Stimulated activated CD4-positive, alpha-beta T cell treated with anti-CD3 and anti-CD28 coated beads, TNF-alpha, amount 100 ng/mL, for 24 hours (primary cell): ENCODE measurements at places on chromosomes 4 and X.

DNA sequence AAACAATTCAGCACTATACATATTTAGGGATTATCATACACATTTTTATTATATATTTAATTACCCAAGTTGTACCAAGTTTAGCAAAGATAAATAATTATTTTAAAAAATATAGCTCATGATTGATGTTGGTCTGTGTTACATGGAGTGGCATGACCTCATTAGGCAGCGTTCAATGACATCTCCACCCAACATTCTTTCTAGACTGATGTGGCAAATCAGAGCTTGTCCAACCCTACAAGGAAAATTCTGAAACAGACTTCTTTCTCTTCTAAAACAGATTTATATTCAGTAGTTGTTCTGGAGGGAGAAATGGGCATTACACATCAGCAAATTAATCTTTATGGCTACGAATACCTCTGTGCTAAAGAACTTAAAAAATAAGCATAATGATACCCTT, 189.7 kb downstream of the PDGFC start:
- no peak for DNase-seq

DNA sequence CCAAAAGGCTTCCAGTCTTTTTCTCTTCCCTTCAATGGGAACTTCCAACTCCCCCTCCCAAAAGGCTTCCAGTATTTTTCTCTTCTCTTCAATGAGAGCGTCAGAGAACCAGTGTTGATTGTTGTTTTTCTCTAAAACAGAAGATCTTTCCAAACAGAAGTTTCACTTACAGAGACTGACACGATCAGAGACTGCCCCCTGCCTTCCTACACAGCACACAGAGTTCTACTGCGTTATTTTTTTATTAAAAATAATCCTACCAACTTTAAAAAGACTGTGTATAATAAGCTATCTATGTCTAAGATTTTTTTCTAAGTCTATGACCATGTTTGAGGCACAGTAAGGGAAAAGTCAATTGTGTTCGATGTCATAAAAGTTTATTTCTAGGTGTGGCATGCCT, 3.5 kb upstream of the HTR2C start:
- DNase-seq, result no peak

- DNase-seq, result no peak
These were observed 134.9 kb downstream of the SLC4A4 start for GRCh38 chr4:71473541-71474240.

- no peak for DNase-seq
These were observed 346.6 kb downstream of the CENPC start for GRCh38 chr4:67198727-67199126.

- no peak for DNase-seq
These were observed 2.1 kb downstream of the C4orf54 start for GRCh38 chr4:99655308-99656081.

DNA sequence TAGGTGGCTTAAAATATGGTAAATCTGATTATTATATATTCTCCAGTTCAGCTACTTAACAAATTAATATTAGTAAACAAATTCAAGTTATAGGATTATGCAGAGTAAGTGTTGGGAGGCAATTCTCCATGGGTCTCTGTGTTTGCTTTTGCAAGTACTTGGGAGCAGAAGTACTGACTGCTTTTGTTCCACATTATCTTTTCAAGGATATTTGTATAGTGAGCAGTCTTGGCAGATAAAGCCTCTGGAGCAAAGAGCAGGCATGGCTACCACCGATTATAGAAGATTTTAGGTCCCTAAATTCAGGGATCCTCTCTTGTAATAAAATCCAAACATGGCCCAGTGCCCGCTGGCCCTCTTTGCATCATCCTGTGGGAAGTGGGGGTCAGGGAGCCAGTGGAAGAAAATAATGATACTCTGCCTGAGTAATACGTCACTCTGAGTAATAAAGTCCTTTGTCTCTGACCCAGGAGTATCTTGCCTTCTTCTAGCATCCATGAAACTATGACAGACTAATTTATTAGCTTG, 23.2 kb downstream of the NDNF start:
- no peak for DNase-seq
